Activated CD4-positive, CD25-positive, alpha-beta regulatory T cell treated with anti-CD3 and anti-CD28 coated beads, Interleukin-2, amount 50 U/mL, for 72 hours (primary cell): ENCODE measurements at places on chromosomes 7 and 10.

- no peak for DNase-seq
Measured at GRCh38 chr10:49817845-49818244, 55.7 kb upstream of the OGDHL start.

- DNase-seq: no peak
Measured at GRCh38 chr7:135194494-135195095, 16.7 kb downstream of the WDR91 start.

DNA sequence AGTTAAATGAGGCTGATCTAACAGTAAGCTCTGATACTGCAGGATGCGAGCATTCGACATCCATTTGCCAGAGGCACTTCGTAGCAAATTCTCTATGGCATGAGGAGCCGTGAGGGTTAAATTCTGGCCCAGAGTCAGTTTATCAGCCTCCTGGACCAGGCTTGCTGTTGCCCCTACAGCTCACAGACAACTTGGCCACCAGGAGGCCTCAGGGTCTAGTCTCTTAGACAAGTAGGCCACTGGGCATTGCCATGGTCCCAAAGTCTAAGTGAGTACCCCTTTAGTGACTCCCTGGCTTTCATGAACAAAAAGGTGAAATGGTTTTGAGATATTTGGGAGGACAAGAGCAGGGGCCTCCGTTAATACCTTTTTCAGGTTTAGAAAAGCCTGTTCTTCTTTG, 178.0 kb upstream of the MBL2 start:
- no peak for DNase-seq

GRCh38 chr10:27893358-27893954, 105.4 kb downstream of the ODAD2 start:
- no peak for DNase-seq

DNA sequence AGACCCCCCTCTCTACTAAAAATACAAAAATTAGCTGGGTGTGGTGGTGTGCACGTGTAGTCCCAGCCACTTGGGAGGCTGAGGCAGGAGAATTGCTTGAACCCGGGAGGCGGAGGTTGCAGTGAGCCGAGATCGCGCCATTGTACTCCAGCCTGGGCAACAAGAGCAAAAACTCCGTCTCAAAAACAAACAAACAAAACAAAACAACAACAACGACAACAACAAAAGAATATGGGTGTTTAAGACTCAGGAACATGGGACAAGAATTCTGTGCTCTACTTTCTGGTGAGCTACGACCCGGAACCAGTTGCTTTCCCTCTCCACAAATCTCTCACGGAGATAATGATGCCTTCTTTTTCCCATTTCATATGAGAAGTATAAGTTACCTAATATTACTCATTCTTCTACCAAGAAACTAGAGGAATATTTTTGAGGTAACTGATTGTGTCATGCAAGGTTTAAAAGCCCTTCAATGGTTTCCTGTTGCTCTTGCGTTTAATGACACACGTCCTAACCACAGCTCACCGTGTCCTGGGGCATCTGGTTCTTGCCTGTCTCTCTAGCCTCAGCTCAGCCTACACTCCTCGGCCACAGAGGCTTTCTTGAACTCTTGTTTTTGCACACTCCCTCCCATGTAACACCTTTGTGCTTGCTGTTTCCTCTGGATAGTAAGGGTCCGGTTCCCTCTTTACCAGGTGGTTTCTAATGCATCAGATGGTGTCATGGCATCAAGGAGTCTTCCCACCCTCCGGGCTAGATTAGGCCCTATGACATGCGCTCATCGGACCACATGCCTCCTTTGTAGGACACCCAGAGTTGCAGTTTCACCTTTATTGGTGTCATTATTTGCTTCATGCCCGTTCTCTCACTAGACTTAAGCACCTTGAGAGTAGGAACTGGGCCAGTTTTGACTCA, 67.5 kb downstream of the PFKFB3 start:
- DNase-seq: peak; percentile 62

DNA sequence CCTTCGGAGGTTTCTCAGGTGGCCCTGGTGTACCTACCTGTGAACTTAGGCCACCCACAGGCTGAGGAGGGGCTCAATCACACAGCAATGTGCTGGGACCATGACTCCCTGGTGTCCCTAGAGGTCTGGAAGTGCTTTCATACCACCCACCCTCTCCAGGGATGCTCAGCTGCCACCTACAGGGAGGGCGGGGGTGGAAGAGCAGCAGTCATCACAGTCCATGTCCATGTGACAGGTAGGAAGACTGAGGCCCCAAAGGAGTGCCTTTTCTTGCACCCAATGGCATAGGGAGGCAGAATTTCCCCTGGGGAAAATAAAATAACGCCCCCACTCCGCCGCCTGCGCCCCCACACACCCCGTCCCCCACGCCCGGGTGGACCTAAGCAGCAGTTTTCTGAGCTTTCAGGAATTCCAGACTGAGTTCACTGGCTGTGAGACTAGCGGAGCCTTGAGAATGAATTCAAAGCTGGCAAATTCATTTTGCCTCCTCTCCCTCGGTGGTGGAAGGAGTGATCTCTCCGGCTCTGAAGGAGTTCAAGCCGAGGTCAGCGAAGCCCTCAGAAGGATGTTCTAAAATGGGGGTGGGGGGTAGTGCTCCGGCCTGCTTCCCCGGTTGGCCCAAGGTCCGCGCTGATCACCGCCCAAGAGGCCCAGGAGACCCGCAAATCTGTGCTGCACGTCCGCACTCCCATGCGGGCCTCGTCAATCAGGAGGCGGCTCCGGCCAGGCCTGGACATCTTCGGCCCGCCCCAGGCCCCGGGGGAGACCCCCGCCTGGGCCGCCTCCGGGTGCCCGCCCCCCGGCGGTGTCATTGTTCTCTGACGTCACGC, 2.1 kb upstream of the ZMIZ1 start:
- DNase-seq: no peak

GRCh38 chr7:45187946-45188411, 30.4 kb downstream of the RAMP3 start:
- DNase-seq: peak; percentile 12

DNA sequence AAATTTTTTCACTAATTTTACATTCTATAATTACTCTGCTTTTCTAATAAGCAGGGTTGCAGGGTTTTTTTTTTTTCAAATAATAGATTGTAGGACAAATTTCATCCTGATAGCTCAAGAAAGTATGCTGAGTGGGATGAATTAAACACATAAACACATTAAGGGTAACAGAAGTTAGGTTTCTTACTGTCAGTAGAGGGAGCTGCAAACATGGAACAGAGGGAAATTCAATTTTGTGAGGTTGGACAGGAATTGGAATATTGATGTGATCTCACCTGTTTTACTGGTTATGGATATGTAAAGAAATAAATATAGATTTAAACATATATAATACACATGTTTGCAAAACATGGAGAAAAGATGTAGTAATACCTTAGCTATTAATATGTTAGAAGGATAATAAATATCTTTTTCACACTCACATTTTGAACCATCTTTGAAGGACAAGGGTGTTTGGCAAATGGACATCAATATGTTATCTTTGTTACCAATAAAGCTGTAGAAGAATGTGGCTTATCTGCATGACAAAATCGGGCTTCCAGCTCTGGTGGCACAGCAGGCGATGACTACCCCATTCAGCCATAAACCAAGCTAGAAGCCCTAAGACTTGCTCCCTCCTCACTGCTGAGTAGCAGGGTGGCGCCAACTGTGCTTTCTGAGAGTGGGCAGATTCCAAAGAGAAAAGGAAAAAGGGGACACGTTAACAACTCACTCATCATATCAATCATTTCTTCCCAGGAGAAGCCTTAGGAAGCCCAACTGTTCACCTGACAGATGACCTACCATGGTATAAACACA, 1257.4 kb downstream of the GATA3 start:
- no peak for DNase-seq

- DNase-seq: no peak
Measured at GRCh38 chr10:52068485-52068884, 245.6 kb upstream of the DKK1 start.

GRCh38 chr10:59366290-59366689, 3.9 kb upstream of the FAM13C start:
- DNase-seq: no peak

GRCh38 chr10:25072786-25073185, 56.4 kb downstream of the THNSL1 start:
- DNase-seq: no peak

- DNase-seq: no peak
Measured at GRCh38 chr10:122499491-122499941, 38.2 kb downstream of the HTRA1 start.

DNA sequence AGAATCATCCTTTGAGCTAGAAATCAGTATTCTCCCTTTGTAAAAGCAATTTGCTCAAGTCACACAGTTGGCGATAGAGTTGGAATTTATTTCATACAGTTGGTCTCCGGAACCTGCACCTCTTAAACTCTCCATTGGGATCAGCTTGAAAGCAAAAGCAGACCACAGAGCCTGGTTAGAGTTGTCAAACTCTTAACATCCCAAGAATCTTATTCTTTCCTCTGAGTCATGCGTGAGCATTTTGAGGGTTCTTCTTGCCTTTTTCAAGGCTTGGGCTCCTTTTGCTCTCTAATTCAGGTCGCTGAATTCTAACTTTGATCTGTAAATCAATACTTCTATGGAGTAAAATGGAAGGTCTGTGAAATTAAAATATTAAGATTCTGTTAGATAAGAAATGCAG, 19.6 kb upstream of the SCIN start:
- no peak for DNase-seq

DNA sequence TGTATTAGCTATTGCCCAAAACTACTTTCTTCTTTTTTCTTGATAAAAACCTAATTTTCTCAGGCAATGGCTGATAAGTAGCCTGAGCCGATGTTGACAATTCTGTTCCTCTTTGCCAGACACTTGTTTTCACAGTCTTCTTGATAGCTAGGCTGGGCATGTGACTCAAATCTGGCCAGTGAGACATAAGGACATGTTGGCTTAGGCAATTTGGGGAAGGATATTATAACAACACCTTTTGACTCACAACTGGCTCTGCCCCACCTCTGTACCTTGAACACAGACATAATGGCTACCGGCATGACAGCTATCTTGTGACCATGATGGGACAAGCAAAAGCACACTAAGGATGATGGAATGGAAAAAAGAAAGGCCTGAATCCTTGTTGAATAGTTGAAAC, 72.9 kb upstream of the GPR22 start:
- DNase-seq: no peak

DNA sequence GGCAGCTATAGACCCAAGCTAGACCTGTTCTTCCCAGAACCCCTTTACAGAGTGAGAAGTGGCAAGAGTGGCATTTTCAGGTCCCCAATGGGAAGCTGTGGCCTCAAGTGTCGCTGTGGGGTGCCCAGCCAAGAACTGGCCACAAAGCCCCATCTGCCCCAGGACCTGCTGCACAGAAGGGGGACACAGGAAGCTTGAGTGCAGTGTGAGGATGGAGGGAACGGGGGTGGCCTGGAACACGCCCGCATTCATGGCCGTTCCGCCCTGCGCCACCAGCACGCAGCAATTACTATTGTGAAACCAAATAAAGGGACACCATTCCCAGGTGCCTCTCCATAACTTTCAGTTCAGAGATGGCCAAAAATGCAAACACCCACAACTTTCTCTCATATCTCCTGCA, 237.6 kb upstream of the TCERG1L start:
- no peak for DNase-seq

DNA sequence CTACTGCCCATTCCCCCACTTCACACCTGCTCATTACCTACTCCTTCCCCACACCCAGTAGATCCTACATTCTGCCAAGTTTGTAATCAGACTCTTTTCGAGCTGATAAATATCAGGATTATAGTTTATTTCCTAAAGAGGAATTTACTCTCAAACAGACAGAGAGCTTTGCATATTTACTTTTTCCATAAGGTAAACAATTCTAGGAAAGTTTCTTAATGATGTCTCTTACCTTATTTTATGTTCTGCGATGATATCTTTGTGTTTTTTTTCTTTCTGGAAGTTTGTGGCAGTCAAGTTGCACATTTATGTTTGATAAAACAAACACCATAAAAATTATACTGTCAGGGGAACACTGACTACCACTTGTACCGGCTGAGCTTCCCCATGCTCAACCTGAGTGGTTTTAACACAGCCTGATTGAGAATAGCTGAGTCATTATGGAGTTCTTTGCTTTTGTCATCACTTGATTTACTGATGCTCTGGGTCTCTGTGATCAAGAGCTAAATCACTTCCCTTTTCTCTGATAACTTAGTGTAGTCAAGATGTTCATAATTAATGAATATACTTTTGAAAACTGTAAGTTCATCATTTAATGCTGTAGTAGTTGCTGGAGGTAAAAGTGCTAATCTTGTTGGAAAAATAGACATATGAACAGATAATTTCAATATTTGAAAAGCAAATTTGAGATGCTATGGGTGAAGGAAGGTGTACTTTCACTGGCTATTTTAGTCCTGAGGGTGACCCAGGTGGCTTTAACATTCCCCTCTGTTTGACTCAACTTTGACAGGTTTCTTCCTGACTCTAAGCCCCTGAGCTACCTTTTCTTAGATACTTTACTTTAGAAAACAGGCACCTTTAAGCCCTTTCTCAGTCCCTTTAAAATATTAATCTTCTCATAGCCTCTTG, 1034.5 kb upstream of the LRRTM3 start:
- no peak for DNase-seq

DNA sequence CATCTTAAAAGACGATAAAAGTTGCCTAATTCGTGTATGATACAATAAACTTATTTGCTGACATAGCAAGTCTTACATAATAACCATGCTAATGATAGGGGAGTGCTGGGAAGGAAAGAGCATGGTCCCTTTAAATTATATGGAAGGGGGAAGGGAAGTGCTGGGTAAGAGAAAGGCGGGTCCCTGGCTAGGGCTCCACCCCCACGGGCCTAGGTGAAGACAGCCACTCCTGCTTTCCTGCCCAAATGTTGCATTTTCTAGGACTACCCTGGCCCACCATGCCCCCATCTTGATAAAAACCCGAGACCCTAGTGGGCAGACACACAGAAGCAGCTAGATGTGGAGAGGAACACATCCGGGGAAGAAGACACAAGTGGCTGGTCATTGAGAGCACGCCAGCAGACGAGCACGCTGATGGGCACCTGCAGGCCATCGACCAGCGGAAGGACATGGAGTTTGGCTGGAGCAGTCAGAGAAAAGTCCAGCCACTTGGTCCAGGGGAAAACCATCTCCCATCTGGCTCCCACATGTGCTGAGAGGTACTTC, 328.7 kb downstream of the ARL4A start:
- no peak for DNase-seq

DNA sequence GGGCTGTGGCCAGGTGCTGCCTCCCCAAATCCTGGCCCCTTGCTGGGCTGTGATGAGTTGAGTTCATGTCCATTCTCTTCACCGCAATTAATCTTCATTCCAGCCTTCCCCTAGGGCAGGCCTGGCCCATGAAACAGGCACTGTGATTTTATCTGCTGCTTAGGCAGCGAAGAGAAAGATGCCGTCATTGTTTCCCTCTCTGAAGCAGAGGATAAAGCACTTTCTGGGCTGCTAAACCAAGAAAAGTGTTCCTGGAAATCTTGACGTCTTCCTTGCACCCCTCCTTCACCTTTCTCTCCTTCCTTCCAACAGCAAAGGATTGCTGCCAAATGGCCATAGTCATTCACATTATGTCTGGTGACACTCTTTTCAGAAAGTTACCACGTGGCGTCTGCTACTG, 265.9 kb downstream of the ZEB1 start:
- DNase-seq: no peak

GRCh38 chr7:30933124-30933974, 21.7 kb downstream of the AQP1 start:
- DNase-seq: peak; percentile 25

GRCh38 chr7:28425496-28425895, 13.2 kb downstream of the CREB5 start:
- no peak for DNase-seq
